ENCODE measurements at places on chromosomes 5 and 9.

DNA sequence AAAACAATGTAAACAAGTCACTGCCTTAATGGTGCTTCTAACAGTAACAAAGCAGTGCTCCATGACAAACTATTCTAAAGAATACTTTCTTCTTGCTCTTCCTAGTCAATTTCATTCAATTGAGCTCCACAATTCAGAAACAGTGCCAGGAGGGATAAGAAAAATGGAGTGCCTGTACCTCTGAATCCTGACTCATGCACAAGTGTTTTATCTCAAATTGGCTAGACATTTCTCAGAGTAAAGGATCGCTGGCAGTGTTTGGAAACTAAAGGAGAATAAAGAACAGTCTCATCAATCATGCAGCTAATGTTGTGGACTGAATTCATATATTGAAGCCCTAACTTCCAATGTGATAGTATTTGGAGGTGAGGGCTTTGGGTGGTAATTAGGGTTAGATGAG lies 27.6 kb downstream of the SLC25A51 start:
- DNase-seq = no peak

DNA sequence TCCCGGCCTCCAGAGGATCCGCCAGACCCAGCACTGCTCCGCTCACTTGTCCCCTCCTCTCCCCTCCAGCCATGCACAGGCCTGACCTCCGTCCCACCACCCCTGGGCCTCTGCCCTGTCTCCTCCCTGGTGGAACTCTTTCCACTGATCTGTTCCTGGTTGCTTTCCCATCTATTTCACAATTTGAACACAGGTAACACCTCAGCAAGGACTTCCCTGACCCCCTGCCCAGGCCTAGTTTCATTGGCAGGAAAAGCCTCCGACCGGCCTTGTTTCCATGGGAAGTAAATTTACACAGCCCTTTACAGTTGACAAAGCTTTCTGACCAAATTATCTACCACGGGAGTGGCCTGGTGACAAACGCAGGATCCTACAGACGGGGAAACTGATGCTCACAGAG lies 14.8 kb downstream of the QSOX2 start:
- no peak for DNase-seq

GRCh38 chr5:83657807-83658525 lies 62.7 kb downstream of the HAPLN1 start:
- DNase-seq = no peak

- peak; percentile 81 for DNase-seq
Measured at GRCh38 chr5:172361566-172362238, 78.1 kb upstream of the UBTD2 start.

- no peak for DNase-seq
Measured at GRCh38 chr5:163459462-163459818, 462 bp downstream of the NUDCD2 start.

DNA sequence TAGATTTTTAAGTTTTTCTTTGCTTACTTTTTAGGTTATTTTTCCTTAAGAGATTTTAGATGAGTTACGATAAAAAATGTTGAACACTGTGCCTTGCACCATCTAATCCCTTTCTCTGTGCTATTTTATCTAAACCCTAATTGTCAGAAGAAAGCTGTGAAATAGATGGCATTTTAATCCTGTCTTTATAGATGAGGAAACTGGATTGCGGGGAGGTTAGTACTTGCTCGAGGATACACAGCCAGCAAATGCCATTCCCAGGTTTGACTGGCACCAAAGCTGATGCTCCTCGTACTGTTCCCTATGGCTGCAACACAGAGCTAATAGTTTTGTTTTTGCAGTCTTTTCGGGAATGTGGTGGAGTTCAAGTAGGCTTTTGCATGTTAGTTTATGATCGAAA lies 82.7 kb downstream of the ZSWIM6 start:
- DNase-seq = no peak

GRCh38 chr5:146643776-146644175 lies 127.8 kb upstream of the GPR151 start:
- DNase-seq = no peak

GRCh38 chr9:111195766-111196165 lies 134.3 kb downstream of the OR2K2 start:
- DNase-seq = no peak

- DNase-seq = no peak
Measured at GRCh38 chr5:159481751-159482150, 151.5 kb upstream of the IL12B start.

DNA sequence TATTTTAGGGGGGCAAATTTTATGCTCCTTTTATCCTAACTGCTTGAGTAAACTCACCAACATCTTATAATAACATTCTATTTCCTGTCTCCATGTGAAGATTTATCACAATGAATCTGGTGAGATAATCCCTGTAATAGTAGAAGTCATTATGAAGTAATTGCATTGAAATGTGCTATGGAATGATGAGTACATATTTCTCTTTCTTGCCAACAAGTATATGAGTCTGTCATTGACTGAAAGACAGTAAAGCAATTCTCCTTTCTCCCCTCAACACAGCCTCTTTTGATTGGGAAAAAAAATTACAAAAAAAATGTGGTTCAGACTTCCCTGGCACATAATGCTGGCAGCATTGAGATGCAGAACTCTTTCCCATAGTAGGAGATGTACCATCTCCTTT lies 459.2 kb upstream of the RGMB start:
- DNase-seq = no peak

GRCh38 chr5:56833325-56833724 lies 18.0 kb downstream of the MAP3K1 start:
- DNase-seq = no peak

DNA sequence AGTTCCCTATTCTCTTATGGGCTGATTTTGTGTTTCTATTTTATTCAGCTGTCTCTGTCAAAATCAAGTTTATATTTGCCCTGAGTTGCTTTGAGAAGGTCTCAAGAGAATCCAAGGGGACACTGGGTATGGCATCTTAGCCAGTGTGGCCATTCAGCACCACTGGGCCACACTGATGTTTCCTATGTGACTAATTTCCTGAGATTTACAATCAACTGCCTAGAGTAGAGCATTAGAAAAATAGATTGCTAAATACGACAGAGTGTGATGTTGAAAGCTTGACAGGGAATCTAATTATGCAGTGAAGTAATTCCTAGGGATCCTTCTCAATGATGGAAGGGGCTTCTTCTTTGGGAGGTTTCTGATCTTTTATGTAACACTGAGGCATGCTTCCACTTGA lies 141.7 kb downstream of the SV2C start:
- DNase-seq = no peak

DNA sequence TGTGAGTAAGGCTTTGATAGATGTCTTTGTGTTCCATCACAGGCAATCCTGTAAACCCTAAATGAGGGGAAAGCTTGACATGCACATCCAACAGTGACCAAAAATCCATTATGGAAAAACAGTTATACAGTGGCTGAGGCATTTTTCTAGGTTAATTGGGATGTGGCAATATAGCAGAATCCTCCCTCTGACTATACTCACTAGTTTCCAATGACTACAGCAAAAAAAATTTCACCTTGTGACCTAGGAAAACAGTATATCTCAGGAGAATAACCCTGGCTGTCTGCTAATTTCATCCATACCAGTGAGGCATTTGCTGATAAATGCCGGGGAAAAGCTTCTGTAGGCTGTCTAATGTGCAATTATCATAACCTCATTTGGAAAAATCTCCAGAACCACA lies 49.9 kb upstream of the SNCAIP start:
- DNase-seq = no peak

- DNase-seq = no peak
Measured at GRCh38 chr5:93034621-93035590, 546.1 kb downstream of the NR2F1-AS1 start.

DNA sequence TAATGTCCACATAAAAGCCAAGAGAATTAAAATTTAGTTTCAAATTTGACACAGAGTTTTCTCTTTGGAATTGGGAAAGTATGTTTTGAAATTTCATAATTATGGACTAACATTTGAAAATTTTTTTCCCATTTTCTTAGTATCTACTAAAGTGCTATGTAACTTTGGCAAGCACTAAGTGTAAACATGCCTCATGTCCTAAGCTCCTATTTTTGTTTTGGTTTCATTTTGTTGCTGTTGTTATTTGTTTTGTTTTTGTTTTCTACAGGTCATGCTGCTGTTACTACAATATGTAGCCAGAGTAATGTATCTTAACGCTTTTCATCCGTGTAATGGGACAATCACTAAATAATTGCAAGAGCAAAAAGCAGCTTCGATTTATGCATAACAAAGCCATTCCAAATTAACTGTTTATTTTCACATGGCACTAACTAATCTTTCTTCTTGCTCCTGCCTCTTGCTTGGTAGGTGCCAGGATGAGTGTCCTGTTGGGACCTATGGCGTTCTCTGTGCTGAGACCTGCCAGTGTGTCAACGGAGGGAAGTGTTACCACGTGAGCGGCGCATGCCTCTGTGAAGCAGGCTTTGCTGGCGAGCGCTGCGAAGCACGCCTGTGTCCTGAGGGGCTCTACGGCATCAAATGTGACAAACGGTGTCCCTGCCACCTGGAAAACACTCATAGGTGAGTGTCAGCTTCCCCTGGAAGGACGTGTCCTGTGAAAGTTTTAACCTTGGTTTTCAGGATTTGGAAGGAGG lies 107.3 kb upstream of the PRRC1 start:
- DNase-seq = no peak

DNA sequence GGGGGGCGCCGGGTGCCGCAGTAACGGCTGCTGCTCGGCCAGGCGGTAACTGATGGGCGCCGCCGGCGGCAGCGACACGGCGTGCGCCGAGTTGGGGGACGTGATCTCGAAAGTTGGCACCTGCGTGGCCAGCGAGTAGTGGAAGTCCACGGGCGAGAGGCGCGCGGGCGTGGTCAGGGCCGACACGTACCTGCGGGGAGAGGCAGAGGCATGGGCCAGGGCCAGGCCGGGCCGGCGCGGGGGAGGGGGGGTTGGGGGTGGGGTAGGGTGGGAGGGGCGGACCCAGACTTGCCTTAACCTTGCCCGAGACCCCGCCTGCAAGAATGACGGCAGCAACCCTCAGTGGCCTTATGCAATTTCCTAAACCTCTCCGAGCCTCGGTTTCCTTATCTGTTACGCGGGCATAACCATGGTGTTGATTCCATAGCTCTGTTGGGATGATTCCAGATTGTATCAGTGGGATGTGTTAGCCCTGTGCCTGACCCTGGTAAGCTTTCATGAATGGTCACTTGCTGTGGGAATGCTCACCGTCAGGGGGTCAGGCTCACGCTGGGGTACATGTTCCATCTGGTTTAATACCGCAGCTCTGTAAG lies 53.0 kb downstream of the PSD2 start:
- peak; percentile 29 for DNase-seq
